ENCODE measurements at places on chromosomes 4 and X.

- no peak for DNase-seq
Measured at GRCh38 chrX:107447642-107448041, 1.8 kb upstream of the FRMPD3 start.

GRCh38 chr4:186666252-186666651, 57.4 kb downstream of the FAT1 start:
- no peak for DNase-seq

DNA sequence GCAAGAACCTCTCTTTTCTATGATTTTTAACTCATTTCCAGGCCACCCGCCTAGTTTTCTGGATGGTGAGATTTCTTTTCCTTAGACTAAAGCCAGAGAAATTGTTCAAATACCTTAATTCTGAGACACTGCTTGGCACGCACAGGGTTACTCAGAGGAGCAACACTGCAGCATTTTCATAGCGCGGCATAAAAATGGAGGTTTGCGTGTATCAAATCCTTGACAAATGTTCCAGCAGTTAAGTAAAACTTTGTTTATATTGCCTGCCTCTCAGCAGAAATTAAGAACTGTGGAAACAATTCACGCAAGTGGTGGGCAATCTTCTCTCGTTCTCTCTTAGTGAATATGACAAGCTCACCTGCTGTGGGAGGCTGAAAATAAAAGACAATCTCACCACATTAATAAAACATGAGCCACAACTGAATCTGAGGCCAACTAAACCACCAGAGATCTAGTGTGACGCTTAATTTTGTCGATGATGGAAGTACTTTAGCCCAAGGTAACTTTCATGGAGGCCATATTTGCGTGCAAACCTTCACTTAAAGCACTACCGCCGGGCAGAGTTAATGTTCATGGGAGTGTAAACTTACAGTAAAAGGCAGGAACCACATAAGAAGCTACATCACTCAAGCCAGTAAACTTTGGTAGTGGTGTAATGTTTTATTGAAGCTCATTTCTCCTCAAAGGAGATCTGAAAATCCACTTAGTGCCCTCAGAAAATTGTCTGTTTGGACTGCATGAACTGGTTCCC, 894.8 kb upstream of the EPHA5 start:
- DNase-seq: no peak

- no peak for DNase-seq
Measured at GRCh38 chrX:74421740-74422352, 553 bp downstream of the SLC16A2 start.

- no peak for DNase-seq
Measured at GRCh38 chr4:182126096-182126495, 117.1 kb upstream of the TENM3 start.

GRCh38 chr4:159757499-159757898, 654.6 kb downstream of the RAPGEF2 start:
- no peak for DNase-seq

DNA sequence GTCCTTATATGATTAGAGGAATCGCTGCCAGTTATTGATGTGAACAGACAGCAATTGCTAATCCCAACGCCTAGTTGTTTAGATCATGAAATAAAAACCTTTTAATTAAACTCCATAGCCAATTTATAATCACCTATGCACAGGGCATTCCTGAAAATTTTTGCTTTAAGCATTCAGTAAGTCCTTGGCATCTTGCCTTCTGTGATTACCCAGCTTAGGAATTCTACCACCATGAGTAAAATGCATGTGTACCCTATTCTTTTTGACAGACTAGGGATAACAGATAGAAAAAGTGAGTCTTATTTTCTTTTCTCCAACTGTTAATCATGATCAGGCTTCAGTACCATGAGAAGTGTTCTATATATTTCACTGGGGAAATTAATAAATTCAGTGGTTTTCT, 995.3 kb upstream of the GRIA3 start:
- no peak for DNase-seq

DNA sequence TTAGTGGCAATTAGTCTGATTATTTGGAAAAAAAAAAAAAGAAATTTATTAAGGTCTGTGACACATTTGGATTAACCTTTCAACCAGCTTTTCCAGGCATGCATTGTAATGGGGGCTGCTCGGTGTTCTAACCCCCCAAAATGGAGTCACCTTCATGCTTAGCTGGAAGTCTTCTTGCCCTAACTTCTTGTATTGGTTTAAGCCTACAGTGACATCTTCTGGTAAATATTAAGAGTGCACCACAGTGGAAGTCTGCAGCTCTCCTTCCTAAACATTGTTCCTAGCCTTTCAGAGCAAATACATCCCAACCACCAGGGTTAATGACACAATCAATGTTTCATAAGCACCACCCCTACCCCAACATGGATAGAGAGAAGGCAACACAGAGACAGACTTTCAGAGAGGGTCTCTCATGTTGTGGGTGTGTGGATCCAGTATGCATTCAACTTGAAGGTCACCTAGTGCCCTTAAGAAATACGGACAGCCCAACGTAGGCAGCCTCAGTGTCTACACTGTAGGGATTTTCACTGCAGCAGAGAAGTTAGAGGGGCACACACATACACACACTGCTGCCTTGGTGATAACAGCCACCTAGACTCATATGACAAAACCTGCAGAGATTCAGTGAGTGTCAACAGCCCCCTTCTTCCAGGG, 142.9 kb upstream of the MBNL3 start:
- DNase-seq: no peak

DNA sequence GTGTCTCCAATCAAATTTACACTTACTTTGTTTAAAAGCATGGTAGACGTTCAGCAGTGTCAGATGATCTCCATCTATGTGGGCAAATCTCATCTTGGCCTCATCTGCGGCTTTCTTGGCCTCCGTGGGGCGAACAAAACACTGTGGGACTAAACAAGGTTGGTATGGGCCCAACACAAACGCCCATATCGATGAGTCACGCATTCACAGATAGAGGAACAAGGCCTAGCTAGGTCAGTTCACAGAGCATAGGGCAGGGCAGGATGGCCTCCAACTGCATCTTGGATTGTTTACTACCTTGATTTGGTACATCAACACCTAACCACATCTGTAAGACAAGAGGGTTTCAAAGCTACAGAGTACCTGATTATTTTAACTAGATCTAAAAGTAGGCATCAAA, 47.3 kb downstream of the DHX15 start:
- no peak for DNase-seq

DNA sequence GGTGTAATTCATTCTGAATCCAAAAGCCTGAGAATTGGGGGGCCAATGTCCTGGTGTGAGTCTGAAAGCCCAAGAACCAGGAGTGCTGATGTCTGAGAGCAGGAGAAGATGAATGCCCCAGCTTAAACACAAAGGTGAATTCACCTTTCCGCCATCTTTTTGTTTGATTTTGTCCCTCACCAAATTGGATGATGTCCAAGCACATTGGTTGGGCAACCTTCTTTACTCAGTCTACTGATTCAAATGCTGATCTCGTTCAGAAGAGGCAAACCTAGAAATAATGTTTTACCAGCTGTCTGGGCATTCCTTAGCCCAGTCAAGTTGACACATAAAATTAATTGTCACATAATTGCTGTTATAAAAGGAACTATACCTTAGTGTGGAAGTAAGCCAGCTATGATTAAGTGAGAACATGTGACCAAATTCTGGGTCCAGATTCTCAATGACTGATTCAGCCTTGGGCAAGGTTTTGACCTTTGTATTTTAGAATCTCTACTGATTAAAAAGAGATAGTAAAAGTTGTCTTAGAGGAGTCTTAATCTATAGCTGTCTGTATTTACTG, 34.5 kb upstream of the SLC4A4 start:
- no peak for DNase-seq

- no peak for DNase-seq
Measured at GRCh38 chr4:52783069-52783468, 31.8 kb upstream of the ERVMER34-1 start.

- DNase-seq: no peak
Measured at GRCh38 chr4:42436928-42437565, 39.8 kb downstream of the SHISA3 start.

DNA sequence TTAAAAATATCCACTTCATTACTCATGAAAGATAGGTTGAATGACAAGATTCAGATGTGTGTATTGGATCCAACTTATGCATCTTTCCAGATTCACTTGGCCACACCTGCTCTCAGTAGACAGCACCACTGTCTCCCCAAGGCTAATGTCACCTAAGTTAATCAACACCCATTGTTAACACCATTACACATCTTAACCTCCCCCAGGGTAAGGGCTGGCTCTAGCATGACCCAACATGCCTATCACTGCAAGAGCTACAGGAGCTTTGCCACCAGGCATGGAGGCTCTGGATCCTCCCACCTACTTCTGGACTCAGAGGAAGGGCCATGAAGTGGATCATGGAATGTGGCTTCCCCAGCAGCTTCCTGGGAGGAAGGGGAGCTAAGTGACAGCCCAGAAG, 32.8 kb upstream of the LSM6 start:
- no peak for DNase-seq

- DNase-seq: no peak
Measured at GRCh38 chrX:140664939-140665338, 44.6 kb upstream of the LINC00632 start.

DNA sequence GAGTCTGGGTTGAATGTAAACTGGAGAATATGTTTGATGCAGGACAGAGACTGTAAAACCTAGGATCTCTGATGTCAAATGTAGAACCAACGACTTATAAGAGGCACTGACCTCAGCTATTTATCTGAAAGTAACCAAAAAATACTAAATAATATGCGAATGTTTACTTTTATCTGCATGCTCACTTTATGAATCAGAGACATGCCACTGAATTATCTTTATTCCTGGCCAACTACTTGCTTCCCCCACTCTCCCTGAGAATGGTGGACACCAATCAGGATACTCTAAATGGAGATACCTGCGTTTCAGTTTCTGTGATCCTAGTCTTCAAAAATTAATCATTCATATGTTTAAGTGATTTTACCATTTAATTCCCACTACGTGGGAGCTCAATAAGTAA, 1038.4 kb upstream of the PABPC4L start:
- DNase-seq: no peak

- DNase-seq: no peak
Measured at GRCh38 chr4:31518796-31519250, 798.7 kb downstream of the PCDH7 start.

- no peak for DNase-seq
Measured at GRCh38 chr4:104616401-104616820, 121.7 kb upstream of the CXXC4 start.

- DNase-seq: no peak
Measured at GRCh38 chr4:146943691-146944375, 1.8 kb downstream of the TTC29 start.

- no peak for DNase-seq
Measured at GRCh38 chrX:120453985-120454384, 15.1 kb downstream of the LAMP2 start.
